Activated naive CD8-positive, alpha-beta T cell treated with anti-CD3 and anti-CD28 coated beads, Interleukin-2, amount 10 ng/mL, durations not matched to agents 7 days and 5 days (primary cell): ENCODE measurements at places on chromosomes 12 and 14. TPM values are rescaled to one million over a fixed set of nuclear protein-coding genes. Genes with fewer than 3 reads are reported as not detected.

OASL gene
- 43.7 TPM for total RNA-seq

DAZAP2 gene
- 237 TPM for total RNA-seq

TAS2R46 gene
- total RNA-seq: 1.2 TPM

DNA sequence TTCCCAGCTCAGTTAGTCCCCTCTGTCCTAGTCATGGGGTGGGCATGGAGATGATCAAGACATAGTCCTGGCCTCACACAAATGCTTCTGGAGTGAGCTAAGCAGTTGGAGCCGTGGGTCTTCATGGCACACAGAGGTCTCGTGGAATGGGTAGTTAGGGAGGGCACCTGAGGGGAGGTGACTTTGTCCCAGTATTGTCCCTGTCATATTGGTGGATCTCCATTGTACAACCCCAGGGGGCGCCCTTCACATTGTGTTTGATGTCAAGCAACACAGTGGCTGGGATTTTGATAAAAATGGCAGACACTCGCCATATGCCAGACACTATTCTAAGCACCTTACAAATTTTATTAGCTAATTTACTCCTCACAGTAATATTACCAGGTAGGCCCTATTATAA is 175.4 kb upstream of the LHX5 start:
- no peak for DNase-seq
- H3K4me3 ChIP-seq: no peak overlapping the region

DNA sequence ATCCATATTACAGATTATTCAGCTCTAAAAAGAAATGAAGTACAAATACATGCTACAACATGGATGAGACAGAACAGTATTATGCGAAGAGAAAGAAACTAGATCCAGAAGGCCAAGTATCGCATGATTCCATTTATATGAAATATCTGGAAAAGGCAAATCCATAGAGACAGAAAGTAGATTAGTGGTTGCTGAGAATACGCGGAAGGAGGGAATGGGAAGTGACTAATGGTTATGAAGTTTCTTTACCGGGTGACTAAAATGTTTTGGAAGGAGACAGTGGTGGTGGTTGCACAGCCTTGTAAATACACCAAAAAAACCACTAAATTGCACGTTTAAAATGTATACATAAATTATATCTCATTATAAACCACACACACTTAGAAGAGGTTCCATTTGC is 12.5 kb downstream of the PRDM4 start:
- no peak overlapping the region for H3K27ac ChIP-seq
- no peaks in the 10 kb centered on the region for H3K4me1 ChIP-seq
- no peak overlapping the region for H3K4me3 ChIP-seq
- no peak for DNase-seq
- H3K36me3 ChIP-seq: peaks cover 21% of the 10 kb centered on the region
- H3K27me3 ChIP-seq: no peaks in the 10 kb centered on the region

DNA sequence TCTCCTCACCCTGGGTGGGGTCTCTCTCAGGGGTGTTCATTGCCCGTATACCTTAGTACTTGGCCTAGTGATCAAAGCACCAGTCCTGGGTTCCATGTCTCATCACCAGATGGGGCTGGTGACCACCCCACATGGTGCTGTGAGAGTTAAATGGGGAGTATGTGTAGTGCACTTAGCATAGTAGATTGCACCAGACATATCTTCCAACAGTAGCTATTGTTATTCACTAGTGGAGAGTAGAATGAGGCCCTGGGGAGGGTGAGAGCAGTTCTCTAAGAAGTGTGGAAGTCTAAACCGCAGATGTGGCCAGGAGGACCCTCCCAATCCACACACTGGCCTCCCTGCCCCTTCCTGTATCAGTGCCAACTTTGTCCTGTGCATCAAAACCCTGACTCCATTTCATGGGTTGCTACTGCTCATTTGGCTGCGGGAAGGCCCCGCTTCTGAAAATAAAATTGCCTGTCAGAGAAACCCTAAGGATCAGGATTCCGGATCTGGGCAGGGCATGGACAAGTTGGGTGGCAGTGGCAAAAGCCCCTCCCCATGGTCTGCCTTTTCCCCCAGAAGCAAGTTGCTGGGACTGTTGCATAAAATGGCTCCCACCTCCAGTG is 4.4 kb downstream of the CD9 start:
- no peak for DNase-seq
- H3K27ac ChIP-seq: peak overlapping the region; percentile 24
- peaks cover 22% of the 10 kb centered on the region for H3K27me3 ChIP-seq
- peaks cover 12% of the 10 kb centered on the region for H3K4me1 ChIP-seq
- no peaks in the 10 kb centered on the region for H3K36me3 ChIP-seq

DNA sequence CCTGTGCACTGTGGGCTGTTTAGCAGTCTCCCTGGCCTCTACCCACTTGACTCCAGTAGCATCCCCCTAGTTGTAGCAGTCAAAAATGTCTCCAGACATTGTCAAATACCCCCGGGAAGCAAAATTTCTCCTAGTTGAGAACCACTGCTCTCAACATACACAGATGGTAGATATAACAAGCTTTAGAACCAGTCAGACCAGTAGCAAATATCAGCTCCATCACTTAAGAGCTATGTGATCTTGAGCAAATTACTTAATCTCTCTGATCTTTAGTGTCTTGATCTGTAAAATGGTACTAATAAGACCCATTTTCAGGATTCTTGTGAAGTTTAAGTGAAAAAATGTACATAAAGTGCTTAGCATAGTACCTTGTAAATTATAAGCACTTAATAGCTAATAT is 96.2 kb downstream of the DUSP6 start:
- H3K4me1 ChIP-seq: peaks cover 14% of the 10 kb centered on the region
- peaks cover 2% of the 10 kb centered on the region for H3K27me3 ChIP-seq
- peaks cover 22% of the 10 kb centered on the region for H3K36me3 ChIP-seq
- no peak for DNase-seq
- no peak overlapping the region for H3K4me3 ChIP-seq
- no peak overlapping the region for H3K27ac ChIP-seq

- DNase-seq: no peak
- no peaks in the 10 kb centered on the region for H3K27me3 ChIP-seq
- no peak overlapping the region for H3K27ac ChIP-seq
- H3K36me3 ChIP-seq: no peaks in the 10 kb centered on the region
Measured at GRCh38 chr12:125470838-125471783, 405.9 kb downstream of the AACS start.

- no peak for DNase-seq
- peaks cover 59% of the 10 kb centered on the region for H3K36me3 ChIP-seq
- no peak overlapping the region for H3K4me3 ChIP-seq
- H3K27ac ChIP-seq: peak overlapping the region; percentile 39
Measured at GRCh38 chr12:104506676-104507401, 50.1 kb downstream of the CHST11 start.

GRCh38 chr12:95701722-95702418 is 88.7 kb downstream of the NTN4 start:
- H3K4me1 ChIP-seq: no peaks in the 10 kb centered on the region
- DNase-seq: no peak
- no peaks in the 10 kb centered on the region for H3K27me3 ChIP-seq
- no peak overlapping the region for H3K4me3 ChIP-seq
- H3K27ac ChIP-seq: no peak overlapping the region
- no peaks in the 10 kb centered on the region for H3K36me3 ChIP-seq

GRCh38 chr14:56300495-56300894 is 182.3 kb downstream of the PELI2 start:
- no peak overlapping the region for H3K4me3 ChIP-seq
- H3K27ac ChIP-seq: no peak overlapping the region
- no peaks in the 10 kb centered on the region for H3K4me1 ChIP-seq
- H3K36me3 ChIP-seq: no peaks in the 10 kb centered on the region
- no peak for DNase-seq

DNA sequence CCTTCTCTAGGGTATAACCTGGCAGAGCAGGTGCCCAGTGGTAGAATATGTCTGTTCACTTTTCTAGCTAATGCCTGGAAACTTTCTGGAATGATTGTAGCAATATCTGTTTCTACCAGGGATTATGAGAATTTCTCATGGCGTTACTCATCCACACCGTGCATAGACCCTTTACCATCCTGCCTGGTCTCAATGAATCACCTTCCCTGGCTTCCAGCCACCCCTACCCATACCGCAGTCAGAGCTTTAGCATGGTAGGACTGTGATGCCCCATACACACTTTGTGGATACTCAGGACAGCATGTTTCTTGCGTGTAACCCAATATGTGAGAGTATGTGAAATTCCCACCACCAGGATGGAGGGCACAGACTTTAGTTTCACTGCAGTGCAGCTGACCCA is 45.4 kb downstream of the TUNAR start:
- H3K4me1 ChIP-seq: no peaks in the 10 kb centered on the region
- H3K4me3 ChIP-seq: no peak overlapping the region
- no peaks in the 10 kb centered on the region for H3K36me3 ChIP-seq
- peaks cover 10% of the 10 kb centered on the region for H3K27me3 ChIP-seq

- peaks cover 10% of the 10 kb centered on the region for H3K4me1 ChIP-seq
- no peak overlapping the region for H3K27ac ChIP-seq
- DNase-seq: no peak
- peaks cover 14% of the 10 kb centered on the region for H3K36me3 ChIP-seq
- H3K4me3 ChIP-seq: no peak overlapping the region
- H3K27me3 ChIP-seq: no peaks in the 10 kb centered on the region
Measured at GRCh38 chr12:92546635-92547348, 156.0 kb upstream of the PLEKHG7 start.

DNA sequence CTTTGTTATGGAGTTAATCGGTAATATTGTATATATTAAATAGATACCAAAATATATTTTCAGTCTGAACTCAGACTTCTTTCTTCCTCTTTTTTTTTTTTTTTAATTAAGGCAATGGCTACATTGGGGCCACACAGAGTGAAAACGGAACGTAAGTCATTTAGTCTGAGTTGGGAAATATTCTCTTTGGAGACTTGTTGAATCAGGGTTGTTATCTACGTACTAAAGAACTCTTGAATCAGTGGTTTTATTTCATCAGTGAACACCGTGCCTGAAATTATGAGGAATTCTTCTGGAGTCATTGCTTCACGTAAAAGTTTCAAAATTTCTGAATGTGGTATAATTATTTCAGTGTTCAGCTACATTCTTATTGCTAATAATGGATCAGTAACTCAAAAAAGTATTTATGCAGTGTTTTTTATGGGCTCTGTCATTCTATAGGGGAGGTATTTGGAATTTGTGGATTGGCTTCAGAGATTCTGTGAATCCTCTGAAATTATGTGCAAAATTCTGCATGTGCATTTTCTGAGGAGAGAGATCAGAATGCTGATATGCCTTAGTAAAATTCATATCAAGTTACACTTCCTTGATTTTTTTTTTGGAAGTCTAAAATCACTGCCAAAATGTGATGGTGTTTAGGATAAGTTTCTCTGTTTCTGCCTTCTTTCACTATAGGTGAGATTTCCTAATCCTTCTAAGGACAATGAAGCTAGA is 39.6 kb downstream of the BRMS1L start:
- no peak overlapping the region for H3K4me3 ChIP-seq
- no peak for DNase-seq
- H3K36me3 ChIP-seq: peaks cover 3% of the 10 kb centered on the region
- no peaks in the 10 kb centered on the region for H3K4me1 ChIP-seq
- no peak overlapping the region for H3K27ac ChIP-seq
- H3K27me3 ChIP-seq: no peaks in the 10 kb centered on the region
